GM19239 (cell line): ENCODE measurements at places on chromosomes 2 and 18.

DNA sequence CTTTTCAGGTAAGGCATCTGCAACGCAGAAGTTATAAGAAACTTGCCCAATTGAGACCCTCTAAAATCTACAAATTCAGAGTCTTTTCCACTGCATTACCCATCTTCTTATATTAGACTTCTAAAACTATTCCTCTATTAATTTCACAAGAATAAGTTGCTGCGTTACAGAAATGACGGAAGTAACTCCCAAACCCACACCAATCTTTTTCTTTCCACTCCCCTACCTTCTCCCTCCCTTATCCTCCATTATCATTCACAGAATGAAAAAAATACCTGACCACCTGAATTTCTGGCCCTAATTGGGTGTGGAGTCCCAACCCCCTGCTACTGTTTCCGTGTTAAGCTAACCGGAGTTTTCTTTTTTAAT is 689 bp downstream of the RPRD1A start:
- DNase-seq: no peak

GRCh38 chr2:95389245-95390119 is 13.0 kb upstream of the FAHD2A start:
- peak; percentile 77 for DNase-seq

- no peak for DNase-seq
Observed at GRCh38 chr2:20300656-20301055, 50.0 kb downstream of the PUM2 start.

GRCh38 chr2:240310645-240311044 is 124.8 kb upstream of the GPC1 start:
- DNase-seq: no peak

DNA sequence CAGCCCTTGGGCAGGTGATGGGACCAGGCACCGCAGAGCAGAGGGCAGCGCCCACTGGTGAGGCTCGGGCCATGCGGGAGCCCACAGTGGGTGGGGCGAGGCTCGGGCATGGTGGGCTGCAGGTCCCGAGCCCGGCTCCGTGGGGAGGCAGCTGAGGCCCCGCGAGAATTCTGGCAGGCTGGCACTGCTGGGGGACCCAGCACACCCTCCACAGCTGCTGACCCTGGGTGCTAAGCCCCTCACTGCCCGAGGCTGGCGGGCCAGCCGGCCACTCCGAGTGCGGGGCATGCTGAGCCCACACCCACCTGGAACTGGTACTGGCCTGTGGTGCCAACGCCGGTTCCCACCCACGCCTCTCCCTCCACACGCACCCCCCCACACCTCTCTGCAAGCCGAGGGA is 29.7 kb upstream of the COL3A1 start:
- no peak for DNase-seq

DNA sequence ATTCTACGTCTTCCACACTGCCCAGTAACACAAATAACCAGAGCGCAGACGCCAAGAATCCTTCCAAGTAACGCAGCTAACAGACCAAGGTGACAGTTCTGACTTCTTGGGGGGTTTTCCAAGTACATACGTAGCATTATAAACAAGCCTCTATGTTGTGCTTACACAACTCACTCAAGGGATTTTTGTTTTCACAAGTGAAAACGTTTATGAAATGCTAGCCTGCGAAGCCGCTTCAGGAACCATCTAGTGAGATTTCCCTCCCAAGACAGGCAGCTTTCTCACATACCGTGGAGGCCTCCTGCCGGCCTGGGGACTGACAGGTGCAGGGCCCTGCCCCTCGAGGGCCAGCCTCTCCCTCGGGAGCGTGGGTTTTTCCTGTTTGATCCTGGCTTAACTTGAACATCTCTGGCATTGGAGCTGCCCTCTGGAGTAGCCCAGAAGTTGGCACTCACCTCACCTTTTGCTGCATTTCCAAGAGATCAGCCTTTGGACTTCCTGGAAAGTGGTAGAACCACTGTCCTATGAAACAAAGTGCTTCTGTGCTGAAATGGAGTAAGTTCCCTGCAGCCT is 151.1 kb downstream of the MBP start:
- no peak for DNase-seq

DNA sequence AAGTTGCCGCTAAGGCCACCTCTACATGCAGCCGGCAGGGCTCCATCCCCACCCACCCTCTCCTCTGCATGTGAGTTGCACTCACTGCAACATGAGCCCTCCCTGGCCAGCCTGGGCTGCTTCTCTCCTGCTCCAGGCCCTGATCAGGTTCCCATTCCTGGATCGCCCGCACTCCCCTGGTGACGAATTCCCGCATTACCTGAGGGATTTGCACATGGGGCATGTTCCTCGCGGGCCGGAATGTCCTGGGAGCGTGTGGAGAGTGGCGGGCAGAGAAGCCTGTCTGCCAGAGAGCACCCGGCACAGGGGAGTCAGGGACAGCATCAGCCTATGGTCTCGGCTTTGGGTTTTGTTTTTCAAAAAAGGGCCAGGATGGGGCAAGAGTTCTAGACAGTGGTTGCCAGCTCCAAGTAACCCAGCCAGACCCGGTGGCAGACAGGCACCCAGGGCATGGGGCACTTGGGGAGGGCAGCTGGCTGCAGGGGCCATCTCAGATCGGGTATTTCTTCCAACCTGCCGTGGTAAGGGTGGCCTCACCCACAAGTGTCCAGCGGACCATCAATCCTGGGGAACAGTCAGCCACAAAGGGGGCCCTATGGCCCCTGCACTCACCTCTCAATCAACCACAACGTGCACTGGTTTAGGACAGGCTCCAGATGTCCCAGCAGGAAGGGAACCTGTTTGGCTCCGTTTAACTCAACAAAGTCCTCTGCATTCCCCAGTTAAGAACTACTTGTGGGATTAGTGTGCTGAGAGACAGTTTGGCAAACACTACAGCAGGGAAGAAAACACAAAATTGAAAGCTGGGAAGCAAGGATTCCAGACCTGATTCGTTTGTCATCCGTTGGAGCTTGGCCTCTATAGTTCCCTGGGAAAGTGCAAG is 187.7 kb downstream of the SMAD7 start:
- no peak for DNase-seq

DNA sequence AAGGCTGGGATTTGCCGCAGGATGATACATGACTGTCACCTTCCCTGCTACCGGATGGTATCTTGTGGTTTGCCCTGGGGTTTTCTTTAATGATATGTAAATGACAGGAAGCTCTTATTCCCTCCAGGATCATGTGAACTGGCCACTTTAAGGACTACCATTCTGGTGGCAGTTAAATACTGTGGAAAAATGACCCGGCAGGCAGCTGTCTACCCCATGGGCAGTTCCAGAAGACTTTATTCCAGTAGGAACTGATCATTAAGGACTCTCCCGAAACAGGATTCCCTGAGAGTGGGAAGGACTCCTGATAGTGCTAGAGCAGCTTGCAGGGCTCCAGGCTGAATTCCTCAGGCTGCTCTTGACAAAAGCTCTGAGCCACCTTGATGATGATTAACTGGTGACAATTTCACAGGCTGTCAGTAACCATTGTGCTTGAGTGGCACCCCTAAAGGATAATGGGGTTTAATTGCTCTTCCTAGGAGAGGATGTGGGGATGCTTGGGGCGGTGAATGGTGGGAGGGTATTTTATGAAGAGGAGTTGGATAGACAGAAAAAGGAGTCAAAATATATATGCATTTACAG is 212.0 kb downstream of the CPS1 start:
- DNase-seq: no peak

DNA sequence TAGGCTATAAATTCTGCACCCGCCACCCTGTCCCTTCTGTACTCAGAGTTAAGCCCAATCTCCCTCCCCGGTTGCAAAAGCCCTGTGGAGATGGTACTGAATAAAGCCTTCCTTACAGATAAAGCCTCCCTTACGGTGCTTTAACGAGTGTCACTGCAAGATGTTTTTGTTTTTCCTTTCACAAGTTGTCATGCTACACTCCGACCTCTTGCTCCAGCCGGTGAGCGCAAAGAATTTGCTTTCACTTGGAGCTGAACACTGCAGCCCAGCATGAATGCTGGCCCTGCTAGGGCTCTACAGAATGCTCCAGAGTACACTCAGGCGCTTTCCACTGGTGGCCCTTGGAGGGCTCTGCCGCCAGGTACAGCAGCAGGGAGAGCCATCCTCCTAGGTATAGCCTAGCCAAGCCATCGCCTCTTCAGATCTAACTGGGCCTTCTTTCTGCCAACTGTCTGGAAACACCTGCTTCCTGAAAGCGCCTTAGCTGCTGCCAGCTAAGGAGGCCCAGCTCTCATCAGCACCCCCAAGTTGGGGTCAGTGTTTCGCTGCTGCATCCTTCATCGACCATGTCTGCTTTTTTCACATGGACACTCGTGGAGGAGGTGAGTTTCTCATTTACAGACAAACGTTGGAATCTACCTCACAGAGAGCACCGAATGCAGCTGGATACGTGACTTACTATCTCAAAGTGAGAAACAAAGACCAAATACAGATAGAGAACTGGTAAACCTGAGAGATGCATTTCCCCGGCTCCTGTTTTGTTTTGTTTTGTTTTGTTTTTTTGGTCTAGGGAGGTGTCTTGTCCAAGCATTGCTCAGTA is 13.4 kb upstream of the CREG2 start:
- DNase-seq: no peak

DNA sequence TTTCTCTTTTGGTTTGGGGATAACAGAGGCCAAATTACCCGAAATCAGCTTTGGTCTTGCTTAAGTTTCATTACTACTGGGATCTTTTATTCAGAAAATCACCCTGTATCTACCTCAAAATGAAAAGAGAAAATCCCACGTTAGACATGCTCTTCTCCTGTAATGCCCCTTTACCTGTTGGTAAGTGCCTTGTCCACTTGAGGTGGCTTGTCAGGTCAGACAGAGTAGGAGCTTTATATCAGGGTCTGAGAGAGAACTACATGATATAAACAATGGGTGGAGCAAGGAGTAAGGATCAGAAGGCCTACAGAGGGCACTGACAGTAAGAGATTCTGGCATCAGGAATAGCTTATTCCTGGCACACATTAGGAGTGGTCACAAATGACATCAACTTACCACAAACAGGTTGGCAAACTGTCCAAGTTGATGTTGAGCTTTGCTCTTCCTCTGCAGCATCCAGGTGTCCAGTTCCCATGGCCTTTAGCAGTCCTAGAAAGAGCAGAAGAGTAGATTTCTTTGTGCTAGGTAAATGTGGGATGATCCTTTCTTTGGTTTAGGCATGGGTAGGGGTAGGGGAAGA is at the start of gene REG1B:
TSS of gene REG1B (minus strand) at position 209 of the 580 bp plus-strand sequence. CDS start 381 bp downstream, outside the sequence.
- DNase-seq: no peak

DNA sequence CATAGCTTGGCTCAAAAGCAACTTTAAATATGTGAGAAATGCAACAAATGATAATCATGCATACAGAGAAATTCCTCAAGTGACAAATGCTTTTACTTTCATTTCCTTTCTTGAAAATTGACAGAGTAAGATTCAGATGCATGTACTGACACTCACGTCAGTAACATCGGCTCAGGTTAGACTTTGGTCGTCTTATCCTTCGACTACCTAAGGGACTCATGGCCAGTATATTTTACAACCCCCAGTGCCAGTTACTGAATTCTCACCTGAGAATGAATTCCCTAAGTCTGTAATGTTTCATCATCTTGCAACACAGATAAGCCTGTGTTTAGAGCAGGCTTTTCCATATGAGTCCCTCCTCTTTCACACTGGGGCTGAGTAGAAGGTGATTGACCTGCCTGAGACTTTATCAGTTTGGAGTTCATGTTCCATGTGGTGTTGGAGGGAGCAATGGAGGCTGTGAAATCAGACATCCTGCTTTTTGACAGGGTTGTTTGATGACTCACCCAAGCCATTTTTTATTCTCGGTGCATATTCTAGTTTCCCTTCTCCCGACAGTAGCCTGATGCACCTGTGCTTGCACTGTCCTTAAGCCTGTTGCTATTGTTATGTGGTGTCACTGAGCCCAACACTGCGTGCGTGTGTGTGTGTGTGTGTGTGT is 30.5 kb upstream of the ATP8B1 start:
- DNase-seq: peak; percentile 18

GRCh38 chr2:64141674-64142405 is 2.4 kb downstream of the PELI1 start:
- DNase-seq: no peak

GRCh38 chr2:37625156-37625555 is 46.3 kb downstream of the CDC42EP3 start:
- no peak for DNase-seq

DNA sequence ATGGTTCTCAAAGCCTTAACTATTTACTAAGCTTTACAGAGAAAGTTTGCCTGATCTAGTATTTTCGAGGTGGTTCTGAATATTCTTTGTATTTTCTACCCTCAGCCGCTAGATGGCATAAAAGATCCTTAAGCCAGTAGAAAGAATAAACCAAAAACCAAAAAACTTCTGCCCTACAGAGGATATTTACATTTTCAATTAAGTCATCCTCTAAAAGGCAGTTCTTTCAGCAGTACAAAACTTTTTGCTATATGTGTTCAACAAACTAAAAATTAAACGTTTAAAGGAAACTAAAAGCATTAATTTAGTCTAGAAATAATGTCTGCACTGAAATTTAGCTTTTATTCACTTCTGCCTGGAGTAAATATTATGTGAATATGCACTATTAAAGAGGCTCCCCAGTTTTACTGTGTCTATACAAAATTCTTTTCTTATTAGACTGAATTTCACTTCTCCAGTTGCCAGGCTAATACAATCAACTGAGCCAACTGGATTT is 297.5 kb downstream of the PIEZO2 start:
- peak; percentile 25 for DNase-seq

- DNase-seq: no peak
Observed at GRCh38 chr2:232353660-232354059, 24.9 kb upstream of the ALPP start.

DNA sequence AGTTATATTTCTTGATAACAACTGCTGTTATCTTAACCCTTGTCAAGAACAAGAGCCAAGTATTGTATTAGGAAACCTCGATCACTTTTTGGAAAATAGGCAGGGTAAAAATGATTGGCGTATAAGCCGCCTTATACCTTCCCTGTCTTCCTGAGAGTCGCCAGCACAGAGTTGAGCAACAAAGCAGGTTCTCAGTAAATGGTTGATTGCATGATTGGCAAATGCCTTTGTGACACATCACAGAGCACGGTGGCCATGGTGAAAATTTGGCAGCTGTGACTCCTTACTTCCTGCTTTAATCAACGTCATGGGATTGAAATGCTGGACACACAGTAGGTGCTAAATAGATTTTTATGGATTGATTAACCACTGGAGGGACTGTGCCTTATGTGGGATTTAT is 3.9 kb upstream of the KLHL29 start:
- DNase-seq: no peak
